Hindlimb muscle (tissue), 1 donor: ENCODE measurements at places on chromosomes 13 and 19. TPM values are rescaled to one million over a fixed set of nuclear protein-coding genes. Genes with fewer than 3 reads are reported as not detected.

DNA sequence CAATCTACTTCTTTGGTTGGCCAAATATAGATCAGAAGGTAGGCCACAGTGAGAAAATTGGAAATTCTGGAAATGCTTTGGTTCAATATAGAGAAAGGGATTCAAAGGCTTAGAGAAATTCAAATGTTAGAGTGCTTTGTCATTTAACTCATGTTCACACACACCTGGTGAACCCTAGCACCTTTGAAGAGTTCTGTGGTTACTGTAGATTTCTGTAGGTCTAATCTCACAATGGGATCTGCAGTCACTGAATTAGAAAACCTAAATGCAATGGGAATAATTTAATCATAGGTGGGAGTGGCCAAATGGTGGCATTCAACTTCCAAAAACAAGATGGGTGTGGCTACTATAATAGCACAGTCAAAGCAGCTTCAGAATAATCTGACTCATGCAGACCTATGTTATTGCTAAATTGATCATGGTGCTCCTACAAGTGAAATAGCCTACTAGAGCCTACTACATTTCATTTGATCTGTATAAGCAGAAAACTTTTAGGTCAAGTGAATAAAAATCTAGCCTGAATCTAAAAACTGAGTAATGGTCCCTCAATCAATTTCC, 1152.9 kb downstream of the PCDH9 start:
- no peak for DNase-seq

The LINGO3 gene
- polyA plus RNA-seq: 0.14 TPM

DNA sequence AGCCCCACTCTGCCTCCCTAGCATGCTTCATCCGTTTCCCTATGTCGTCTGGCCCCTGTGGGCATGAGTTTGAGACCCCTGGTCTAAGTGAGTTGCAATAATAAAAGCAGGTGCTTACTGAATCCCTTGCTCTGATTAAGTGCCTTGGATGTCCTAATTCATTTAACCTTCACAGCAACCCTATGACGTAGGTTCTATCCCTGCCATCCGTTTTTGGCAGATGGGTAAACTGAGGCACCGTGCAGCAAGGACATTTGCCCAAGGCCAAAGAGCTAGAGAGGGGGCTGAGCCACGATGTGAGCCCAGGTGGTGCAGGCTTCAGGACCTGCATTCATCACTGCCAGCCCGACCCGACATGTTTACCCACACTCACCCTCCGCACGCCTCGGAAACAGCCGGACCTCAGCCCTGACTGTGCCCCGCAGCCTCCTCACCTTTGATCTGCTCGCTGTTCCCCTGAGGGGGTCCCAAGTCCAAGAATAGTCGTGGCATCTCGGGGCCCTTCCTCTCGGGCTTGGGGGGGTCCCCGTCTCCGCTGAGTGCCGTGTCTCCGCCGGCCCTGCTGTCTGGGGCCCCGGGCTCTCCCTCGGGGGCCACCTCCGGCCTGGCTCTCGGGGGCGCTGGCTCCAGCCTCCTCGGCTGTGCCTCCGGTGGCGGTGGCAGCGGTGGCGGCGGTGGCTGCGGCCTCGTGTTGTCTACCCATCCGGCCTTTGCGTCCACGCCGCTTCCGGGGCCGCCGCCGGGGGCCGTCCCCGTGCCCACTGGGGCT, 14.5 kb downstream of the LMTK3 start:
- DNase-seq: no peak

GRCh38 chr19:13803038-13803437, 7.8 kb downstream of the ZSWIM4 start:
- DNase-seq: no peak

GRCh38 chr13:27264648-27265047, 6.0 kb upstream of the RASL11A start:
- DNase-seq: no peak

DNA sequence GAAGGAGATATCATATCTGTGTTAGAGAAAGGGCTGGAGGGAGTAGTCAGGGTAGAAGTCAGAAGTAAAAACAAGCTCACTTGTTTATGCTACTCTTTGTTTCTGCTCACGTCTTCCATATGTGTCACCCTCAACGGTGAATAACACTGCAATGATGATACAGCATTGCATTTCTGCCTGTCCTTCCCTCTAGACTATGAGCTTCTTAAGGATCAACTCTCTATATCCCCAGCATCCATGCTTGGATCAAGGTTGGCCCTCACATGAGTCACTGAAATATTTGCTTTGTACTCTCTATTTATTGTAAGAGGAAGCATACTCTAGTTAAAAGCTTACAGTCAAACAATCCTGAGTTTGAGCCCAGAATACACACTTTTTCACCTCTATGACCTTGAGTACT, 406.0 kb downstream of the RFC3 start:
- no peak for DNase-seq

GRCh38 chr19:41879670-41880328, 2.7 kb downstream of the CD79A start:
- no peak for DNase-seq

The STOML3 gene
- polyA plus RNA-seq: not detected

DNA sequence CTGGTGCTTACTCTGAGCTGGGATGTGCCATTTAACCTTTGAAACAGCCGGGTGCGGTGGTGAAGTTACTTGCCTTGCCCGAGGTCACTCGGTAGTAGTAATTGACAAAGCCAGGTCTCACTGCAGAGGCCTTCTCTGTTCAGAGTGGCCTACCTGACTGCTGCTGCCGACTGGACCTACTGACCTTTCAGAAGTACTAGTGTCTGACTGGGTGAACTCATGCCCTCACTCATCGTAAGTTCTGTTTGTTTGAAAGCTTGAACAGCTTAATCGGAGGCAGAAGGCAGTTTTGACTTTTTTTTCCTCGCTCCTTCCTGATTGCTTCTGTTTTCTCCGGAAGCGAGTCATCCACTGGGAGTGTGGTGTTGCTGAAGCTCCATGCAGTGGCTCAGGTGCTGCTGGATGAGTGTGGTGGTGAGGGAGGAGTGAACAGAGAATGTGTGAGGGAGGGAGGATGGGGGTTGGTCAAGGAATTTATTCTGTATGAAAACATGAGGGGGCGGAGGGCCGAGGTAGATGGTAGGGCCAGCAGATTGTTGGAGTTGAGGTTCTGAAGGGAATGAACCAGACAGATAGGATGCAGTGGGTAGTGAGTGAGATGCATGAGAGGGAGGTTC, 2.7 kb downstream of the SPINT2 start:
- no peak for DNase-seq

- DNase-seq: no peak
These were observed 945 bp downstream of the AMER2 start for GRCh38 chr13:25171170-25171516.
